CD4-positive, alpha-beta T cell treated with Interleukin-6 for 4 hours (primary cell): ENCODE measurements at places on chromosomes 5 and 9.

- no peak for DNase-seq
Measured at GRCh38 chr9:26527931-26528330, 364.7 kb downstream of the CAAP1 start.

- peak; percentile 25 for DNase-seq
Measured at GRCh38 chr5:177310757-177311391, 824 bp downstream of the MXD3 start.

DNA sequence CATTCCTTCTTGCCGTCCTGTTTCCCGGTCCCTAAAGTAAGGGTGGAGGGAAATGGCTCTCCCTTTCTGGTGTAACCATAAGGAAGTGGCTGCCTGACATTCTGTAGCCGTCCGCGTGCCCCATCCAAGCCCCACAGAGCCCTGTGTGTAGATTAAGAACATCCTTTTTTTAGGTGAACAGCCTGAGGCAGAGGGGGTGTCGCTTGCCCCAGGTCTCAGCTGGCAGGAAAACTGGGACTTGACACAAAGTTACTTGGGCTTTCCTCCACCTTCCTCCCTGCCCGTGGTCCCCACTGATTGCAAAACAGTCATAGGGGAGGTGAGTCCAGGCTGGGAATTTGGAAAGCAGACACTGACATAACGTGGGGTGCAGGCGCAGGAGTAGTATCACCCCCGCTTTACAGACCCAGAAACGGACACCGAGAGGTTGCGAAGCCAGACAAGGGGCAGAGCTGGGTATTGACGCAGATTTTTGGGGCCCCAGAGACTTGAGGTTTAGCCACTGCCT lies 22.8 kb downstream of the C9orf50 start:
- DNase-seq: no peak

DNA sequence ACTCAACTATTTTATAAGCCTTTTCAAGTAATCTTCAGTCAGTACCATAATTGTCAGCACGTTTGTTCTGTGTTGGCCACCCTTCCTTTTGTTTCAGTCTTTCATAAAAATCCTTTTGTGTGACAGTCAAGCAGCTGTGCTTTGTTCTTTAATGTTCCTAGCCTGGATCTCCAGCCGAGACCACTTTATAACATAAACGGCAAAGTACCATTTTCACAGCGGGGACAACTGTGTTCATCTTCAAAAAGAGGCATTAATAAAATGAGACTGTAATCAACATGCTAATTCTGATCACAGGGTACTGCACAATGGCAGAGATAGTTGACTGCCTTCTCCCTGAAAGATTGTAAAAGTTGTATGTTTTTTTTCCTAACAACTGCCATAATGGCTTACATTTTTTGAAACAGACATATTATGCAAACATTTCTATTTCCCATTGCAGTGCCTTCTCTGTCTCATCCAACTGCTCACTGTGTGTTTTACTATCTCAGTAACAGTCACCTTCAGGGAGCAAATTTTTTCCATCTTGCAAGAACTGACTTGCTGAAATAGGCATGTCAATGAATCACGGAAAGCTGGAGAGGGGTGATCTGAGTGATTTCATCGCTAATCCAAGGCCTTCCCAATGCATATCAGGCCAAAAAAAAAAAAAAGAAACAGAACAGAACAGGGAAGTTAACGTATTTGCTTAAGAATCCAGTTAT lies 828.5 kb upstream of the DMAC1 start:
- DNase-seq: no peak

- DNase-seq: no peak
Measured at GRCh38 chr5:91074615-91075014, 308.5 kb downstream of the ARRDC3 start.
